Activated CD4-positive, alpha-beta T cell treated with anti-CD3 and anti-CD28 coated beads, Interleukin-2, amount 50 U/mL, for 48 hours (primary cell): ENCODE measurements at places on chromosomes 5 and 9.

- no peak for DNase-seq
Observed at GRCh38 chr9:13064676-13065075, 214.8 kb downstream of the MPDZ start.

- DNase-seq, result no peak
Observed at GRCh38 chr5:62273687-62274086, 32.3 kb upstream of the KIF2A start.

- no peak for DNase-seq
Observed at GRCh38 chr5:55816342-55816741, 34.8 kb upstream of the IL31RA start.

DNA sequence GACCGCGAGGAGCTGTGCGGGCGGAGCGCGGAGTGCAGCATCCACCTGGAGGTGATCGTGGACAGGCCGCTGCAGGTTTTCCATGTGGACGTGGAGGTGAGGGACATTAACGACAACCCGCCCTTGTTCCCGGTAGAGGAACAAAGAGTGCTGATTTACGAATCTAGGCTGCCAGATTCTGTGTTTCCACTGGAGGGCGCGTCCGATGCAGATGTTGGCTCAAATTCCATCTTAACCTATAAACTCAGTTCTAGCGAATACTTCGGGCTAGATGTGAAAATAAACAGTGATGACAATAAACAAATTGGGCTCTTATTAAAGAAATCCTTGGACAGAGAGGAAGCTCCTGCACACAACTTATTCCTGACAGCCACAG lies 590 bp downstream of the PCDHA6 start:
- DNase-seq, result no peak

GRCh38 chr9:6996061-6996854 lies 238.5 kb downstream of the KDM4C start:
- no peak for DNase-seq

DNA sequence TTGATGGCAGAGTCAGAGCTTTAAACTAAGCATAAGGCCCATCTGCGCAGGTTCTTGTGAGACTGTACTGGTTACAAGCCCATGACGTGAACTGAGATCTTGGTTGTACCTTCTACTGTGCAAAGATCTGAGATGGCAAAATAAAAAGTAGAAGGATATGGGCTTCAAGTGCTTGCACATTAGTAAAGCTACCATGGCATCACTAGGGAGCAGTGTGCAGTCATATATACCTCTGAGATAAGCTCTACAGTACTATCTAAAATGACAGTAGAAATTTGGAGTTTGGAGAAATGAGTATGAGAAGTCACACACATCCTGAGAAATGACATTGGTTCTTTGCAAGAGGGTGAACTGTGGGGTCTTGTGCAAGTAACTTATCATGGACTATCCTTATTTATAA lies 408.2 kb upstream of the PRR16 start:
- no peak for DNase-seq

GRCh38 chr9:29144476-29144875 lies 1571.2 kb upstream of the C9orf72 start:
- no peak for DNase-seq

DNA sequence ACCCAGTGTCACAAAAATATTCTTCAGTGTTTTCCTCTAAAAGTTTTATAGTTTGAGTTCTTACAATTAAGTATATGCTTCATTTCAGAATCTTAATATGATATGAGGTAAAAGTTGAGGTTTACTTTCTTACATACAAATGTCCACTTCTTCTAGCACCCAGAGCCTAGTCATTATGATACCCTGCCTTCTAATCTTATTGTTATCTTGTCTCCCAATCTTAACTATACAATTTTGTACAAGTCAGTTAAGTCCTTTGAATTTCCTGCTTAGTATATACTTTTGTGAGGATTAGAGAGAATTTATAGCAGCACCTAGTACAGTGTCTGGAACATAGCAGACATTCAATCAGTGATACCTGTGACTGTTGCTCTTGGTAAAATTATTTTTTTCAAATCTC lies 29.3 kb downstream of the RAD50 start:
- no peak for DNase-seq

GRCh38 chr5:68834491-68834981 lies 259.3 kb upstream of the SLC30A5 start:
- no peak for DNase-seq
